COR-L47 (cell line): ENCODE measurements at places on chromosomes 11 and 22.

GRCh38 chr11:78620159-78620558 lies 45.5 kb upstream of the NARS2 start:
- DNase-seq: no peak

GRCh38 chr22:41780746-41781505 lies 19.6 kb upstream of the CCDC134 start:
- DNase-seq: no peak

DNA sequence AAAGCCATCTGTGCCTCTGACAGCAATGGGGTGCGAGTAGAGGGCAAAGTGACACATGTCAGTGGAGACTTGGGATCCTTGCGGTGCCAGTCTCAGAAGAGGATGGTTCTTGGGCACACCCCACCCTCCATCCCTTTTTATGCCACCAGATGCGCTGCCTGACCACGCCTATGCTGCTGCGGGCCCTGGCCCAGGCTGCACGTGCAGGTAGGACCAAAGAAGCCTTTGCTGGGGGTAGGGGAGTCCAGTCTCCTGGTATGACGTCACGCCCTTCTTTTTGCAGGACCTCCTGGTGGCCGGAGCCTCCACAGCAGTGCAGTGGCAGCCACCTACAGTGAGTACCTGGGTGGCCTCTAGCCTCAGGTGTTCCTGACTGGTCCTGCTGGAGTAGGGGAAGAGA lies 1.5 kb downstream of the NDUFS8 start:
- no peak for DNase-seq

GRCh38 chr11:131611322-131611721 lies 240.9 kb downstream of the NTM start:
- no peak for DNase-seq

GRCh38 chr11:129768356-129768755 lies 47.3 kb upstream of the TMEM45B start:
- no peak for DNase-seq

- DNase-seq: no peak
Measured at GRCh38 chr11:112817376-112817775, 143.8 kb upstream of the NCAM1 start.

DNA sequence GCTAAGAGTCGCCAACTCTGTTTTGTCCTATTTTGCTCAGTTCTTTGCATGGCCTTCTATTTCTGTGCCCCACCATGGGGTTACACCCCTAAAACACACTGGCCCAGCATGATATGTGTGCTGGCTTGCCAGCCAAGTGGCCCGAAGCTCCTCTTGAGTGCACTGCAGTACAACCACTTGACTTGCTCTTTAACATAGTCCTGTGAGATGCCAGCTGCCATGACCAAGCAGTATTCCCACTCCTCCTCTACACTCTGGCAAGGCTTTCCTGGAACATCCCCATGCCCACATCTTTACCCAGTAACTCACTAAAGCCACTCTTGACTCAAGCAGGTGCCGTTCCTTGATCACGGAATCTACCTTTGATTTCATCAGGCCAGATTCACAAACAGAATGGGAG lies 102.9 kb upstream of the GAL start:
- DNase-seq: no peak

GRCh38 chr22:44181912-44182587 lies 1.3 kb downstream of the PARVG start:
- no peak for DNase-seq

DNA sequence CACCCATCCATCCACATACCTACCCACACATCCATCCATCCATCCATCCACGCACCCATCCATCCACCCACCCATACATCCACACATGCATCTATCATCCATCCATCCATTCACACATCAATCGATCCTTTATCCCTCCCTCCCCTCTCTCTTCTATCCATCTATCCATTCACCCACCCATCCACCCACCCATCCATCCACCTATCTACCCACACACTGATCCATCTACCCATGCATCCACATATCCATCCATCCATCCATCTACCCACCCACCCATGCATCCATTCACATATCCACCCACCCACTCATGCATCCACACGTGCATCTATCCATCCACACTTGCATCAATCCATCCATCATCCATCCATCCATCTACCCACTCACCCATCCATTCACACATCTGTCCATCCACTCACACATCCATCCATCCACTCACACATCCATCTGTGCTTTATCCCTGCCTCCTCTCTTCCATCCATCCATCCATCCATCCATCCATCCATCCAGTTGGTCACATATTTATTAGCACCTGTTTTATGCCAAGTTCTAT lies 366.1 kb downstream of the CTTN start:
- no peak for DNase-seq

DNA sequence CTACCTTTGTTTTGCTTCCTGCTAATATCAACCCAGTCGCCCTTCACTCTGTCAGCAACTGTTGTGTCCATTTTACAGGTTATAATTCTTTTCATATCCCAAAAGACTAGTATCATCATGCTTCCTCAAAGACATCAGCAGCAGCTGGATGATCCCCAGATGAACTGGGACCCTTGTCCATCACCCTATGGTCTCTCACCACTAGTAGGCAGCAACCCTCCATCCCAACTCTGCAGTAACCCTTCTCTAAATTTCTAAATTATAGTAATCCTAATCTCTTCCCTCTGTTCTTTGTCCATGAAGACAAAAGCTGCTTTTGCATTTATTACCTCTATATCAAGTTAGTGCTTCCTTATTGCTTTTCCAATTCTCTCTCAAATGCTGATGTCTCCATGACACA lies 1025.8 kb downstream of the FAM181B start:
- no peak for DNase-seq

DNA sequence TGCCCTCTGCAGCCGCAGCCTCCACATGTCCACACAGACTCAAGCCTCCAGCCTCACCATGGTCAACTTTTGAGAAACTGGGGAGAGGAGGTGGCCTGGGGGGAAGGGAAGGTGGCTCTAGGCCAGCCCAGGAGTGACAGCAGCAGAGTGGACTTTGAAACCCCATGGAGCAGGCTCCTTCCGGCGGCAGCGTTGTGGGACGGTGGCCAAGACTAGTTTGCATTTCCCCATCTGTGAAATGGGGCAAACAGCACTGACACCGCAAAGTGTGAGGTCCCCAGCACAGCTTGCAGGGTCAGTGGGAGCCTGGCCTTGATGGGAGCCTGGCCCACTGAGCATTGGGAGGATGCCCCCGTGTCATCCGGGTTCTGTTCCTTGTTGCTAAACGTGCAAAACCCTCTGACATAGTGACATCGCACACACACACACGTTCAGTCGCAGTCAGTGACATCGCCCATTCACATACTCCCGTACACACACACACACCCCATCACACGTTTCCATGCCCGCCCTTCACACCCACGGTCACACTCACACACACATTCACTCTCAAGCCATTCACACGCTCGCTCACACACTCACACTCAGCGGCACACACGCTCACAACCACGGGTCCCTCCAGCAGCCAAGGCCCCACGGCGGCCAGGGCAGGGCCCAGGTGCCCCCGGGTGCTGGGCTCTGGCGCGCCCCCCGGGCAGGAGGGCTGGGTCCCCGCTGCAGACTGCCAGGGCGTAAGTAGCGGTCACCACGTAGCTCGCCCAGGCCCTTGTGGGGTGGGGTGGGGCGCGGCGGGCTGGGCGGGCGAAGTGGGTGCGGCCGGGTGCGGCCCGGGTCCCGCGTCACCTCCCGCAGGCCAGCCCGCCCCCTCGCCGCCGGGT lies 585 bp downstream of the CYB5R3 start:
- no peak for DNase-seq

DNA sequence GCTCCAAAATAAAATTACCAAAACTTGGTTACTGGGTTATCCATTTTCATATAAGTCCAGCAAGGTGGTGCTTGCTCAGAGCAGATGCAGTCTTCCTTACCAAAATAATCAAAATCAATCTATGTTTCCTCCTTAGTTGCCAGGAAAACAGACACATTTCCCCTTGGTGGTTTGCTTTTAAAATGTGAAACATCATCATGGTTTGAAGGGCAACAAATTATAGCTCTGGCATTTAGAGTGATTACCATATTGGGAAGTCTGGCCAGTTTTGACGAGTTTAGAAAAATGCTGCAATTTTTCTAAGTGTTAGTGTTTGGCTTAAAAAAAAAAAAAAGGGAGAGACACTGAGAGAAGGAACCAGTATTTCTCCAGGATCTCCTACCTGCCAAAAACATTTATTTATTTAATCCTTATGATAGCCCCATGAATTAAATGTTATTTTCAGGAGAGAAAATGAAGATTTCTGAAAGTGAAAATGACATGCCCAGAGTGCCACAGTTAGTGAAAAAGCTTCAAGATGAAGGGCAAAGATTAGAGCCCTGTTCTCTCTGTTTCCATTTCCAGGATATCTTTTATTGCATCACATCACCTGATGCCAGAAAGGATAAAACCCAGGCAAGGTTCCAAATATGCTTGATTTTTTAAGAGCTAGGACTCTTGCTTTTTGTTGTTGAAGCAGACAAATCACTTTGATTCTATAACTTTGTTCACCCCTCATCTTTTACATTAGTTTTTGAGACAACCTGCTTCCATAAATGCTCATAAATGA lies 29.6 kb upstream of the TBCEL start:
- no peak for DNase-seq

GRCh38 chr11:47928426-47928825 lies 51.9 kb upstream of the PTPRJ start:
- no peak for DNase-seq

DNA sequence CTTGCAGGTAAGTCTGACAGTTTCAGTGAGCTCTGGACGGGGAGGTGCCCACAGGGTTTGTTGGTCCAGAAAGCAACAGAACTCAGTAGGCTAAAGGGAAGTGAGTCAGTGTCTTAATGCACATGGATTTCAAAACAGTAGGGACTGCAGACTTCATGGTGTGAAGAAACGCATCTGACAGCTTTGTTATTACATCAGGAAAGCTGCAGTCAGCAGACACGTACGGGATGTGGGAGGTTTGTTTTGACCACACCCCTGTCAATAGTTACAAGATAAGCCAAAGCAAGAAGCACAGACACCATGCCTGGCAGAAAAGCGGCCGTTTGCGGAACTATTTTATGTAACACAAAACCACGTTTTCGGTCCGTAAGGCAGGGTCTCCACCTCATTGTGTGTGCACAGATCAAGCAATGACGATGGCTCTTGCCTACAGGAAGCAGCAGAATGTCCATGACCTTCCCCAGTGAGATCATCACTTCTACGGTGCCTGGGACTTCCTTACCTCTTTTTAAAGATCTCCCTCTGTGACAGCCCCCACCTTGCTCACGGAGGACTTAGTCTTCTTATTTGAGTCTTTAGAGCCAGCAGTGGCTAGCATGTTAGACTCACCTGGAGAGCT lies 58.2 kb upstream of the FTH1 start:
- no peak for DNase-seq

- peak; percentile 84 for DNase-seq
Measured at GRCh38 chr22:31139866-31140716, at the start of gene PLA2G3. TSS of gene PLA2G3 (minus strand) at chr22:31140508. CDS start at chr22:31140354, 154 bp downstream.

DNA sequence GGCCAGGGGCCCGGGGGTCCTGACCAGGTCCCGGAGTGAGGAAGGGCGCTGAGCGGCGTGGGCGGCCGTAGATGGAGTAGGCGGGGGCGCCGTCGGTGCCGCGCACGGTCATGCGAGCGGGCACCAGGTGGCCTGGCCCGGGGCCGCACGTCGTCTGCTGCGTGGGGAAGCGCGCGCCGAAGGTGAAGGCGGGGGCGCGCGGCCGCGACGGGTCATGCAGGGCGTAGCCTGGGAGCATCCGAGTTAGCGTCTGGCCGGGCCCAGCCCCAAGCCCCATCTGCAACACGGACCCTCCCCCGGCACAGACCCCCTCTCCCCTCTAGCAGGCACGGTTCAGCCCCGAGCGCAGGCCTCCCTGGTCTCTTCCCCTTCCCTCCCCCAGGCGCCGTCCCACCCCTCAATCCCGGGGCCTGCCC lies 1.7 kb upstream of the TYMP start:
- DNase-seq: no peak

GRCh38 chr22:35346596-35347220 lies 34.2 kb upstream of the HMOX1 start:
- DNase-seq: no peak

DNA sequence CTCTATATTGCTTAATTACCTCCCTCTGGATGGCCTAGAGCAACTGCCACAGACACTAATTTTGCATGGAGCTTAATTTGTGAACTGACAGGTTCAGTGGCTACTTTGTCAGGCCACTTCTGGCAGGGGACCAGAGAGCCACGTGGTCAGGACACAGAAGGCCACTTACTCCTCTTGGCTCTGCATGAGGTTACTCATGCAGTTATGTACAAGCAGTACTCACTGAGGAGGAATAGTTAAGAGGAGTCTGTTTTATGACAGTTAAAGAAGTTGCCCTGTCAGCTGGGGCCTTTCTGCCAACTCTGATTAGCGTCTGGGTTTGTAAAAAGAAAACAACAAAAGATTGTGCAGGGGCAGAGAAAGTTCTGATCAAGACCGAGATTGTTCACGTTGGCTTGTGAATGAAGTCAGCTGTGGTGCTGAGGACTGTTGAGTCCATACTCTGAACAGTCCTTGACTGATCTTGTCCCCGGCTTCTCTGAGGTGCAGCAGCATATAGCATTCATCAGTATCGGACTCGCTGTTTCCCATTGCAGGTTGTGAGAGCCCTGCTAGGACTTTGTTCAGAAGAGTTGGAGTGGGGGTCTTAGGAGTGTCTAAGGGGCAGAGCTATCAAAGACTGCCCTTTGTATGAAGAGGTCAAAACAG lies 41.4 kb downstream of the PPFIBP2 start:
- DNase-seq: no peak

GRCh38 chr11:10658621-10659338 lies 34.8 kb downstream of the IRAG1 start:
- DNase-seq: no peak

- no peak for DNase-seq
Measured at GRCh38 chr22:30033901-30034300, 46.4 kb upstream of the HORMAD2 start.

- DNase-seq: no peak
Measured at GRCh38 chr11:6646918-6647679, 8.5 kb downstream of the DCHS1 start.

GRCh38 chr11:47667555-47667954 lies 25.2 kb upstream of the MTCH2 start:
- DNase-seq: no peak

DNA sequence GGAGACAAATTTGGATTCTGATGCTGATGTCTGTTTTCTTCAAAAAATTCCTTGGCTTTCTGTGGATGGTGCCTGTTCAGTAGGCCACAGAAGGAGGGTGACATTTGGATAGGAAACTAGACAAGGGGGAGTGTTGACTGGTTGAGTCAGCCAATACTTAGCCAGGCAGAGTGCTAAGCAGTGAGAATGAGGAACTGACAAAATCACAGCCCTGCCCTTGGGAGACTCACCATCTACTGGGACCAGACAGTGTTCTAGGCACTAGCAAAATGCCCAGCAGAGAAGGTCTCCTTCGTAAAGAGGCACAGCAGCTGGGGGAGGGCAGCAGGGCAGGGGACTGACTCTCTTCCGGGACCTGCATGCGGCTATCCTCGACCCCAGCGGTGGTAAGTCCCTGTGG lies 190.2 kb downstream of the DSCAML1 start:
- no peak for DNase-seq

GRCh38 chr11:72743321-72744221 lies 8.6 kb downstream of the ARAP1 start:
- no peak for DNase-seq
